ENCODE measurements at places on chromosomes 16 and 17.

DNA sequence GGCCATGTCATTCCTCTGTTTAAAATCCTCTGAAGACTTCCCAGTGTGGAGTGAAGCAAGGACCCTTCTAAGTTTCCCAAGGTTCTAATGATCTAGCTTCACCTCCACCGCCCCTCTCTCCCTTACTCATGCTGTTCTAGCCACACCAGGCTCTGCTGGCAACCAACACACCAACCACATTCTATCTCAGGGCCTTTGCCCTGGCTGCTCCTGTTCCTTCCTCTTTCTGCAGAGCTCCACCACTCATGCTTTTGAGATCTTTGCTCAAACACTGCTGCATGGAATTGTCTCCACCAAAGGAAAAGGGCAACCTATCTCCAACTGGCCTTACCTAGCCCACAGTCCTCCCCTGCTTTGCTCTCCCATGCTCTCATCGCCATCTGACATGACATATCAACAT, 128.7 kb downstream of the XYLT1 start:
- DNase-seq, result peak; percentile 86

- DNase-seq, result no peak
Observed at GRCh38 chr17:73476890-73477350, 165.1 kb upstream of the CDC42EP4 start.

DNA sequence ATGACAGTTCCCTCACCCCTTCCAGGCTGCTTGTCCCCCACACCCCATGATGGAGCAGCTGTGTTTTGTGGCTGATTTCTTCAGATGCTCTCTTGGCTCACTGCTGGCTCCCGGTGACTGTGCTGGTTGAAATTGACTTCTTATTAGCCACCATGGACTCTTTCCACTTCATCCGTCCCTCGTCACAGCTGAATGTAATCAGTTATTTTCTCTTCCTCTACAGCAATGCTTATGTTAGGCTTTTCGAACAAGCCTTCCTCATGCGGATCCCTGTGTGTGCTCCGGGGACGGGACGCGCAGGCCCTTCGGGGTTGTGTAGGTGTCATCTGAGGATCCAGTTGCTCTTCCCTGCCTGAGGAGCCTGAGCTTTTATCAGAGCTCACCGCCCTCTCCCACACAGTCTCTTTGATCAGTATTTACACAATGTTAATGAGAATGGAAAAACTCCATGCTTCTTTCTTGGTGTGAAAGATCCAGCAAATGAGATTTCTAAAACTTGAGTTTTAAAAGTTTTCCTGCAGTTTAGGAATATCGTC, 87.5 kb downstream of the RPTOR start:
- DNase-seq, result no peak

- DNase-seq, result no peak
Observed at GRCh38 chr17:58401287-58401686, 16.0 kb downstream of the RNF43 start.

DNA sequence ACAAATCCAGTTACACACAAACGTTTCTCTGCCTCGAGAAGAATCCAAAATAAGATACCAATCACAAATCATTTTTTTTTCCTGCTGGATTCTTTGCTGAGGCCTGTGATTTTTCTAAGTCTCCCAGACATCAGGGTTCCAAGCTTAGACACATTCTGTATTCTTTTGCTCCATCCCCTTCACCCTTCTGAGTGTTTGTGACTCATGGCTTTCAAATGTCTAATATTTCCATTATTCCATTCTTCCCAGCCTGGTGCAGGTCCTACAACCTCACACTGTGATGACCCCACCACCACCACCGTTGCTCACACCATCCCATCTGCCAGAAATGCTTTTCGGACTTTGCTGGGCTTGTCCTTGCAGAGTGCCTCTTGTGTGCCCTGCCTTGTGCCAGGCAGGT, 480.1 kb downstream of the SOX9 start:
- no peak for DNase-seq

DNA sequence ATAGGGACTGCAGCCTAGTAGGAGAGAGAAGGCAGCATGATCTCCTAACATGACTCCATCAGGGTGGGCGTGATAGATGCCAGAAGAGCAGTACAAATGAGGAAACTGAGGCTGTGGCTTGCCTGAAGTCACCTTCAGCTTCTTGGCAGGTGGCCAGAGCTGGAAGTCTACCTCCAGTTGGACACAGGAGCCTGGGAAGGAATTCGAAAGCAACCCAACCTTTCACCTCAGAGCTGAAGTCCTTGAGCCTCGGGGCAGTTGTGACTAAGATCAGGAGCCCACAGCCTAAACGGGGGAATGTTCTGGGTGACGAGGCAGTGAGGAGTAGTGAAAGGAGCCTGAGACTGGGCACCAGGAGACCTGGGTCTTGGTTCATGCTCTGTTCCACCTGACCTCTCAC, 9.4 kb upstream of the SLC52A1 start:
- no peak for DNase-seq

DNA sequence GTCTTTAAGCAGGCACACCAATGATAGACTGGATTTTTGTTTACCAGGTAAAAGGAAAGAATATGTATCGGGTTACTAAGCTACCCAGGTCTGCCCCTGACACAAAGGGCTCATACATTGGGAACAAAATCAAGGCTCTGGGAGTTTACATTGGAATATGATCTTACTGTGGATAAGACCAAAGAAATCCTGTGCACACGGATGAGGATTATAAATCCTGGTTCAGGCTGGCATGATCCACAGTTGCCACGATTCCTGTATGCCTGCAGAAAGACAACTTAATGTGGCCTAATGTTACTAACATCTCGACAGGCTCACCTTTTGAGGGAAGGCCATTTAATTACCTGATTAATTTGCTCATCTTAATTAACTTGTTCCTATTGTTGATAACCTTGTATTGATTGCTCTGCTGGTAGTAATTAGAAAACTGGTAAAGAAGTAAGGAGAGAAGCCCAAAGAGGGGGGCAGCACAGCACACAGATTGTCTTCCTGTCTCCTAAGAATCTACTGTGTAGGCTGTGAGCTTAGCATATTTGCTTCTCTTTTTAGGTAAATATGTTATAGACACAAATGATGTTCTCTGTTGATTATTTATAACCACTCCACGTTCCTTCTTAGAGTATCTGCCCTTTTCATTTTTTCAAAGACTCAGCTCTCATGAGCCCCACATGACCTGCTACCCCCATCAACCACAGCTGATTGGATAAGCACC, 51.0 kb upstream of the TOX3 start:
- no peak for DNase-seq

GRCh38 chr17:15882777-15883176, 62.2 kb upstream of the ADORA2B start:
- no peak for DNase-seq

DNA sequence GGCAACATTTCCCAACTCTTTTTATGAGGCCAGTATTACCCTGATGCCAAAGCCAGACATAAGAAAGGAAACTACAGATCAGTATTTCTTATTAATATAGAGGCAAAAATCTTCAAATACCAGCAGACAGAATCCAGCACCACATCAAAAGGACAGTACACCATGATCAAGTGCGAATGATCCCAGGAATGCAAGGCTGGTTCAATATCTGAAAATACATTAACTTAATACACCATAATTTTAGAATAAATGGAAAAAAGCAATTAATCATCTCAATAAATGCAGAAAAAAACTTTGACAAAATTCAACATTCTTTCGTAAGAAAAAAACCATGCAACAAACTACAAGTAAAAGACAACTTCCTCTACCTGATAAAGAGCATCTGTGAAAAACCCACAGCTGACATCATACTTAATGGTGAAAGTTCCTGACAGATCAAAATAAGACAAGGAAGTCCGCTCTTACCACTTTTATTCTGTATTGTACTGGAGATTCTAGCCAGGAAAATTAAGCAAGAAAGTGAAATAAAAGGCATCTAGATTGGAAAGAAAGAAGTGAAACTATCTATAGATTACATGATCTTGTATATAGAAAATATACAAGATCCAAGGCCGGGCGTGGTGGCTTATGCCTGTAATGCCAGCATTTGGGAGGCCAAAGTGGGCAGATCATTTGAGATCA, 26.4 kb upstream of the MAPK3 start:
- DNase-seq, result no peak

DNA sequence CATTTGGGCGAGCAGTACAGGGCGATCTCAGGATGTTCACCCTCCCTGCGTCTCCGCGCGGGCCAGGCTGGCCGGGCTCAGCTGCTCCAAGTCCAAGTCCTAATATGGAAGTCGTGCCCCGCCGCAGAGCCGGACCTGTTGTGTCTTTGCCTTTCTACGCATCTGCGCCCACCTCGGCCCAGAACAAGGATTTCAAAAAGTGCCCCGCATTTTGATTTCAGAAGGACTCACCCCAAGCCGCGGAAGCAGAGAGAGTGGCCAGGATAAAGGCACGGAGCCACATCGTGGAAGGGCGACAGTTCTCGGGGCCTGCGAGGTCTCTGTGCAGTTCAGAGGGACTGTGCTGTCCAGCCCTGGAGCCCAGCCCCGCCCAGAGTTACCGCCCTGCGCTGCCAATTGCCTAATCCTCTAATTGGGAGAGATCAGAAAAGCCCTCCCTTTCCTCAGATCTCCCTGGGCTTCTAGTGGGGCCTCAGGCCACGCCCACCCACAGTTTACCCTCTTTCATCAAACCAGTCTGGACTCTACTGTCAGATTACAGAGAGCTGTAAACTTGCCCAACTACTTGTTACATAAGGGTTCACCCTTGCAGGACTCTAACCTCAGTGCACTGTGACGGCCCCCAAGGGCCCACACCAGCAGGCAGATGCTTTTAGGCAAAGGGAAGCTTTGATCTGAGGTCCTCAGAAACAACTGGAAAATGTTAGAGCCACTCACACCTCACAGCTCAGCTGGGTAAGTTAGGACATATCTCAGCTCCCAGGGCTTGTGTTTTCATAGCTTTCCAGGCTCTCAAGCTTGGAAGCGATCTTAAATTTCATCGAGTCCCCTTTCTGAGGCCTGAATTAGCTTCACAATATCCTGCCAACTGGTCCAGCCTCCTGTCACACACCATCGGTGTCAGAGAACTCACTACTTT, at the start of gene CES1:
Gene CES1, minus strand, starts transcription at position 324 of the 919 bp plus-strand sequence. Its CDS starts 41 bp downstream, at position 283.
- no peak for DNase-seq

DNA sequence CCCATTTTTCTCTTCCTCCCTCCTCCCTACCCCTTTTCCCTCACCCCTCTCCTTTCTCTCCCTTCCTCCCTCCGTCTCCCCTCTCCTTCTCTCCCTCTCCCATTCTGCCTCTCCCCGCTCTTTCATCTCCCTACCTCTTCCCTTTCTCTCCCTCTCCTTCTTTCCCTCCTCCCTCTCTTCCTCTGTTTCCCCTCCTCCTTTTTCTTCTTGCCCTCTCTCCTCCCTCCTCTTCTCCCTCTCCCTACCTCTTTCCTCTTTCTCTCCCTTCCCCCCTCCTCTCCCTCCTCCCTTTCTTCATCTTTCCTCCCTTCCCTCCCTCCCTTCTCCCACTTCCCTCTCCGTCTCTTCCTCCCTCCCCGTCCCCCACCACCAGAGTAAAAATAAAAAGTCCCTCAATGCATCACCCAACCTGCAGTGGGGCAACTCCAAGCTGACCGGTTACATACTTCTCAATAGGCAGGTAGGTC, 10.4 kb downstream of the CHD9NB start:
- DNase-seq, result no peak

- no peak for DNase-seq
Observed at GRCh38 chr17:65656390-65657250, 95.2 kb upstream of the AXIN2 start.

DNA sequence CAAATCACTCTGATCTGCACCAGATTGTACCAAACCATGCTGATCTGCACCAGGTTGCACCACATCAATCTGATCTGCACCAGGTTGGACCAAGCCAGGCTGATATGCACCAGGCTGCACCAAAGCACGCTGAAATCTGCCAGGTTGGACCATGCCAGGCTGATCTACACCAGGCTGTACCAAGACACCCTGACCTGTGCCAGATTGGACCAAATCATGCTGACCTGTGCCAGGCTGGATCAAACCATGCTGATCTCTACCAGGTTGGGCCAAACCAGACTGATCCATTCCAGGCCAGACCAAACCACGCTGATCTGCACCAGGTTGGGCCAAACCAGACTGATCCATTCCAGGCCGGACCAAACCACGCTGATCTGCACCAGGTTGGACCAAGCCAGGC, 15.5 kb downstream of the QRICH2 start:
- DNase-seq, result no peak

GRCh38 chr17:77778636-77779489, 179.6 kb upstream of the TNRC6C start:
- DNase-seq, result no peak

DNA sequence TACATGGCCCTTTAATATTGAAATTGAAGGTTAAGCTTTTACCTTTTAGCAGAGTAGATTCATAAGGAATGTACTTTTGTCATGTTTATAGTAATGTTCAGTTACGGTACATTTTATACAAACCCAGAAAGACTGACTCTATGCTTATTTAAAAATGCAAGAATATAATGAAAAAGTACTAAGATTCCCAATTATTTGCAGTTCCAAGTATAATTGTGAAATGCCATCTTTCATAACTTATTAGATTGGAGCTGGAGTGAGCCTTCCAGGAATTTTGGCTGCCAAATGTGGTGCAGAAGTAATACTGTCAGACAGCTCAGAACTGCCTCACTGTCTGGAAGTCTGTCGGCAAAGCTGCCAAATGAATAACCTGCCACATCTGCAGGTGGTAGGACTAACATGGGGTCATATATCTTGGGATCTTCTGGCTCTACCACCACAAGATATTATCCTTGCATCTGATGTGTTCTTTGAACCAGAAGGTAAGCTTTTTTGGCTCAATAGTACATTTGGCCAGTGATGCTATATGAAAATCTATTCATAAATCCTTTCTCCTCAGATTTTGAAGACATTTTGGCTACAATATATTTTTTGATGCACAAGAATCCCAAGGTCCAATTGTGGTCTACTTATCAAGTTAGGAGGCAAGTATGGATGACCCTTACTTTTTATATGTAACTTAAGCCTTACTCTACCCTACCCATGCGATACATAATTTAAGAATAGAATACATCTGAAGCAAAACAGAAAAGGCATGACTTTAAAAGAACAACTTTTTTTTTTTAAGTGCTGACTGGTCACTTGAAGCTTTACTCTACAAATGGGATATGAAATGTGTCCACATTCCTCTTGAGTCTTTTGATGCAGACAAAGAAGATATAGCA, 4.2 kb downstream of the SRSF2 start:
- no peak for DNase-seq

DNA sequence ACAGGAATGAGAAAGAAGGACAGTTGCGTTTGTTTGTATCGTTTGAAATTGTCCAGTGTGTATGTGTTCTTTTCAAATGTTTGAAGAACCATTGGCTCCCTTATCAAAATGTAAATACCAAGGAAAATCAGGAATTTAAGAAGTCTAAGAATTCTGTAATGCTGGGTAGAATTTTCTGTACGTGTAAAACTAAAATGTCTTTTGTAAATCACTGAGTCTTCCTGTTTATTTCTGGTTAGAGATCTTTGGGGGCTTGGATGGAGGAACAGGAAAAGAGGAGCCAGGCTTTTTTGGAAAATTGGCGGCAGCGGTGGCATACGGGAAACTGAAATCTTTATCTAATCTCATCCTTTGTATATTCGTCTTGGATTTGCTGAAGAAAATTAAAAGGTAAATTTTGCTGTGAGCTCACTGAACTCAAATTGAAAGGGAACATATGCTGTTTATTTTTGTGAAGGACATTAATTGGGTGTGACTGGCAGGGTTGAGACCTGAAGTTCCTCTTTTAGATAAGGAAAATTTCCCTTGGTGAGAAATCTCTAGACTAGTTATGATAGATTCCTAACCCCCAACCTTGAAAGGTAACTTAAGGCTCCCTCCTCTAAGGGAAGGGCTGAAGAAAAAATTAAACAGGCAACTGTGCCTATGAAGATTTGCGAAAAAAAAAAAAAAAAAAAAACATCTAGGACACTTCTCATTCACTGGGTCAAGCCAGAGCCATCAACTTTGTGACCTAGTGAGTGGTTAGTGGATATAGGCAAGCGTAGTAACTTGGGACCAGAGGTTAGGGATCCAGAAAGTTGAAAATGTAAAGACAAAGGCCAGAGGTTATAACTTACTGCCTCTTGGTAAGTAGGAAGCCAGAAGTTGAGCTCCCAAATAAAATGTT, 10.8 kb downstream of the TAT start:
- DNase-seq, result no peak
